ENCODE measurements at places on chromosomes 6 and 20. TPM values are rescaled to one million over a fixed set of nuclear protein-coding genes. Genes with fewer than 3 reads are reported as not detected.

Gene LPIN3
- 8.5 TPM for total RNA-seq

Gene IMPG1
- not detected for total RNA-seq

Gene PRSS35
- 3.1 TPM for total RNA-seq

Gene AURKA
- 103 TPM for total RNA-seq

Gene AGER
- total RNA-seq = 17.7 TPM

All from WTC11 (cell line).